ENCODE measurements at places on chromosomes 16 and 17.

DNA sequence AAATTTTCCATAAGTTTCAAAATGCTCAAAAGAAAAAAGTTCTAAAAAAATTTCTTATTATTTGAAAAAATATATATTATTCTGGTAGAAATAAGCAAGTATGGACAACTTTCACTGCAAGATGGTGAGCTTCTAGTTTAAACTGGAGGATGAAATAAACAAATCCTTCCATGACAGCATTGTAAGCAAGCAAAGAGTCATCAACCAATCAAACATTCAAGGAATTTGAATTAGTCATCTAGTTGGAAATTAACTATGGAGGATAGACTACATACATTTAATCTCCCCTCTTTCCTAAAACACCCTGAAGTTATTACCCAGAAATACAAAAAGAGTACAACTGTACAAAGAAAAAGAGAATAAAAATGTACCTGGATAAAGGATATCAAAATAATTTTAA lies 51.0 kb upstream of the IRX5 start:
- DNase-seq: no peak

DNA sequence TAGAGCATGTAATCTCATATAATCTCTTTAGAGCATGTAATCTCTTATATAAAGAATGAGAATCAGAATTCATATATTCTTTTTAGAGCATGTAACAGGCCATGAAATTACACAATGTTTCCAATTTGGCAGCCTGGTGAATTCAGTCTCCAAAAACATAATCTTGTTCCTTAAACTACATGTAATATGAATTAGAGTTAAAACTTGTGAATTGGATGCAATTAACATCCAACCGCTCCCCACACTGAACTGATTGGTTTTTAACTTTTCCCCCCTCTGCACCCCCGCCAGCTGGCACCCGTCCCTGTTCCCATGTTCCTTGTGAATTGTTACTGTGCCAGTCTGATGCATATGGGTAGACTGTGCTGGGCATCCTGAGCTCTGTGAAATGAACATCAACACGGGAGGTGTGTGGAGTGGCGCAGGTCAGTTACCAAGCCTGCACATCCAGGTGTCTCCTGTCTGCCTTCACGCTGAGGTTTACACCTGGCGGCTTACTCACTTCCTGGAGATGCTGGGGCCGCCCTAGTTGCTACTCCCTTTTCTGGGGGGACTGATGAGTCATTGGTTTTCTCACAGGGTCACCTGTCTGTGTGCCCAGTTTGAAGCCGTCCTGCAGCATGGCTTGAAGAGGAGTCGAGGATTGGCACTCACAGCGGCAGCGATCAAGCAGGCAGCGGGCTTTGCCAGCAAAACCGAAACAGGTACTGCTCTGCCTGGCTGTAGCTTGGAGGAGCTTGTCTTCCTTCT lies 50.4 kb downstream of the SNX29 start:
- DNase-seq: no peak

- DNase-seq: no peak
Measured at GRCh38 chr17:5437721-5438317, 1.1 kb downstream of the C1QBP start.

DNA sequence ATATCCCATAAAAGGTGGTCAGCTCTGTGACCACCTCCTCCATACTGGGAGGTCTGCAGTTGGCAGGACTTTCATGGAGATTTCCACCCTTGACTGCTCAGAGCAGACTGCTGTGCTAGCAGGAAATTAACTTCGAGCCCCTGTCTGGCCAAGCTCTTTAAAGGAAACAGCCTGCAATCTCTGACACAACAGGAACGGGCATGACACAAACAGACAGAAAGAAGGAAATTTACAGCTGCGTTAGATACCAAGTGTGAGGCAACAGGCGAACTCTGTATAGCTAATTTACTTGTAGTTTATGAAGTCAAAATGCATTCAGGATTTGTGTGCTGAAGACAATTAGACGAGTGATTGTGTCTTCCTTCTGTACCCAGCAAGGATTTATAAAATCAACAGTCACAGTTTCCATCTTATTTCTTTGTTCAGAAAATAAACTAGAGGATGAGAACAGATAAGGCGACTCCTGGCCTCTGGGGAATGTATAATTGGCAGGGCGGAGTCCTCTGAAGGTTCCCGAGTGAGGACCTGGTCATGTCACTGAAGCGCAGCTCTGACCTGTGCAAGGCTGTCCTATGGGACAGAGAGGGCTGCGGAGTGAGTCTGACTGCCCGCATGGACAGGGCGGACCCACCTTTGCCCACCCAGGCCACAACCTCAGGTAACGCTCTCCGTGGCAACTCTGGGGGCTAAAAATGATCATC lies 16.1 kb downstream of the WIPI1 start:
- no peak for DNase-seq

DNA sequence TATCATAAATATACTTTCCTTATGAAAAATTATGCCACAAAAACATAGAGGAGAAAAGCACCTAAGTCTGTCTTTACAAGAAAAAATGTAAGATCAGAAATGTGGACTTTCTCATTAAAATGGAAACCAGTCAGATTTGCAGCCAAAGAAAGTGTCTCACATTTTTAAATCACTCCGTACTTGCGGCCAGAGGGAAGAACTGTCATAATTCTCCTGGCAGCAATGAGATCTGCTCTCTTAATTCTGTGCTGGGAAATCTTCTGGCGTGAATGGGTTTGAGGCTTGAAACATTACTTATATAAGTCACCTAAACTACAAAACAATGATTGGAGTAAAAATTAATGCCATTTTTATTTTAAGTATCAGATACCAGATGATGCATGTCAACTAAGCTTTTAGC lies 10.7 kb downstream of the C16orf95 start:
- DNase-seq: no peak

DNA sequence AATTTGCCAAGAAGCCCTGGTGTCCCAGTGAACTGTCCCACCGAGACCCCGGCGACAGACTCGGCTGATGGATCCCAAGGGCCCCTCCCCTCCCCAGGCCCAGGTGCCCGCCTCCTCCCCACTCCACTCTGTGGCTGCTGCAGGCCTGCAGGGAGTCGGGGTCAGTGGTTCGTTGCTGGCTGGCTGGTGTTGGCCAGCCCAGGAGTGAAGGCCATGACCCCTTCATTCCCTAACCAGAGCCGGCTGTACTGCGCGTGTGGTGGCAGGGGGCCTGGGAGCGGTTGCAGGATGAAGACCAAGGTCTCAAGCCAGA lies 9.2 kb upstream of the TBX2 start:
- no peak for DNase-seq

DNA sequence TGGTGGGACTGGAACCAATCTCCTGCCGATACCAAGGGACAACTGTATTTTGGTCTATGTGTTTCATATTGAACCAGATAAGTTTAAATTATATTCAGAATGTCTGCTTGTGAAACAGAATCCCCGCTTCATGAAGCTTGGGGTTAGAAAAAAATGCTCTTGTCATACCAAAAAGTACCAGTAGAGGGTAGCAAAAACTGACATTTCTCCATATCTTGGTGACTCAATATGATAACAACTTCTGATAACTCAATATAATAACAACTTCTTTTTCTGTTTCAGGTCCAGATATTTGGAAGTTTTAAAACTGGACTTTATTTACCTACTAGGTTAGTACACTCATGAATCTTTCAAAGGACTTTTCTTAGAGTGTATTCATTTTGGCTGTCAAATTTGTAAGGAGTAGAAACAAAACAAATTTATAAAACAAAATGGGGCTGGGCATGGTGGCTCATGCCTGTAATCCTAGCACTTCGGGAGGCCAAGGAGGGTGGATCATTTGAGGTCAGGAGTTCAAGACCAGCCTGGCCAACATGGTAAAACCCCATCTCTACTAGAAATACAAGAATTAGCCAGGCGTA lies 52.3 kb upstream of the ADCY7 start:
- no peak for DNase-seq

DNA sequence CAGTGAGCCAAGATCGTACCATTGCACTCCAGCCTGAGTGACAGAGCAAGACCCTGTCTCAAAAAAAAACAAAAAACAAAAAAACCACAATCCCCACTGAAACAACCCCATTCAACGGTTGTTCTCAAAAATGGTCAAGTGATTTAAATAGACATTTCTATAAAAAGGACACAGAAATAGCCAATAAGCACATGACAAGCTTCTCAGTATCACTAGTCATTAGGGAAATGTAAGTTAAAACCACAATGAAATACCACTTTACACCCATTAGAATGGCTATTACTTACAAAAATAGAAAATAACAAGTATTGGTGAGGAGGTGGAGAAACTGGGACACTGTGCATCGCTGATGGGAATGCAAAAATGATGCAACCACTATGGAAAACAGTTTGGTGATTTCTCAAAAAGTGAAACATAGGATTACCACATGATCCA lies 26.6 kb upstream of the MYLK3 start:
- DNase-seq: no peak

DNA sequence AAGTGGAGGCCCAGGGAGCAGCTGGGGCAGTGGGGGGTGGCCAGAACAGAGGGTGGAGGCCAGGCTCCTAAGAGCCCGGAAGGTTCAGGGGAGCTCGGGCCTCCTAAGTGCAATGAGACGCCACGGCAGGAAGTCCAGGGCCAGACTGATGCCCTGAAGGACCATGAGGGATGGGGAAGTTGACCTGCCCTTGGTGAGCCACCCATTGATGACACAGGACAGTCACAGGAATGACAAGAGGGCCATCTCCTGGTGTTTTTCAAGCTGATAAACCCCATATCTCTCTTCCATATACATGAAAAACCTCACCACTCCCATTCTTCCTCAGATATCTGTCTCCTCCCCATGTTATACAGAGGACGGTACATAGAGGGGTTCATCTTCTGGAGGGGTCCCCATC lies 5.8 kb upstream of the MRPL58 start:
- DNase-seq: no peak

DNA sequence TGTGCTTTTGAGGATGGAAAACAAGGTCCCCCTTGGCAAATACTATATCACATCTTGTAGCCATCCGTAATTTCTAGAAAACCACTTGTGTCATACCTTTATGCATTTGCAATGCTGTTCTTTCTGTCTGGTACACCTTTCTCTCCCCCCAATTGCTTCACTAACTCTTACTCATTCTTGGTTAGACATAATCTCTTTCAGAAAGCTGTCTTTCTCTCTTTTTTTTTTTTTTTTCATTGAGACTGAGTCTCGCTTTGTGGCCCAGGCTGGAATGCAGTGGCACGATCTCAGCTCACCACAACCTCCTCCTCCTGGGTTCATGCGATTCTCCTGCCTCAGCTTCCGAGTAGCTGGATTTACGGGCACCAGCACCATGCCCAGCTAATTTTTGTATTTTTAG lies 94.9 kb upstream of the C17orf78 start:
- DNase-seq: no peak

GRCh38 chr16:19135896-19136438 lies 22.2 kb downstream of the ITPRIPL2 start:
- no peak for DNase-seq

DNA sequence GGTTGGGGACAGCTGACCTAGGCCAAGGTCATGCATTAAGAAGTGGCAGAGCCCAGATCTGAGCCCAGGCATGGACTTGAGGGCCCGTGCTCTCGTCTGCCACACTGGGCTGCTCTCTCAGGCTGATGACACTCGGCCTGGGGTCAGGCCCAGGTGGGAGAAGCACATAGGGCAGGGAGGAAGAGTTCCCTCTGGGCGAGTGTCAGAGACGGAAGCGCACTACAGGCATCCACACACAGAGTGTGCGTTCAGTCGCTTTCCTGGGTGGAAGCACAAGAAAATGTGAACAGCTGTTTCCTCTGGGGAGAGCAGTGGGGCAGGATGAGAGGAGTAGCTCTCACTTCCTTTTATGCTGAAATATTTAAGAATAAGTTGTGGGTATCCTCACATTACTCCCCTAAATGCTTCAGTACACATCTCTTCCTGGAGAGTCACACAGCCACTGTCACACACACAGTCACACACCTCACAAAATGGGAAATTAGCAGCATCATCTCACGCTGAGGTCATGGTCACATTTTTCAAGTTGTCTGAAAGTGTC lies 59.7 kb downstream of the B9D1 start:
- no peak for DNase-seq

- DNase-seq: no peak
Measured at GRCh38 chr17:47877368-47878034, 18.5 kb upstream of the SP2 start.

- no peak for DNase-seq
Measured at GRCh38 chr17:74542166-74542565, 3.7 kb downstream of the CD300C start.

GRCh38 chr17:12927541-12928425 lies 90.0 kb downstream of the ELAC2 start:
- no peak for DNase-seq

DNA sequence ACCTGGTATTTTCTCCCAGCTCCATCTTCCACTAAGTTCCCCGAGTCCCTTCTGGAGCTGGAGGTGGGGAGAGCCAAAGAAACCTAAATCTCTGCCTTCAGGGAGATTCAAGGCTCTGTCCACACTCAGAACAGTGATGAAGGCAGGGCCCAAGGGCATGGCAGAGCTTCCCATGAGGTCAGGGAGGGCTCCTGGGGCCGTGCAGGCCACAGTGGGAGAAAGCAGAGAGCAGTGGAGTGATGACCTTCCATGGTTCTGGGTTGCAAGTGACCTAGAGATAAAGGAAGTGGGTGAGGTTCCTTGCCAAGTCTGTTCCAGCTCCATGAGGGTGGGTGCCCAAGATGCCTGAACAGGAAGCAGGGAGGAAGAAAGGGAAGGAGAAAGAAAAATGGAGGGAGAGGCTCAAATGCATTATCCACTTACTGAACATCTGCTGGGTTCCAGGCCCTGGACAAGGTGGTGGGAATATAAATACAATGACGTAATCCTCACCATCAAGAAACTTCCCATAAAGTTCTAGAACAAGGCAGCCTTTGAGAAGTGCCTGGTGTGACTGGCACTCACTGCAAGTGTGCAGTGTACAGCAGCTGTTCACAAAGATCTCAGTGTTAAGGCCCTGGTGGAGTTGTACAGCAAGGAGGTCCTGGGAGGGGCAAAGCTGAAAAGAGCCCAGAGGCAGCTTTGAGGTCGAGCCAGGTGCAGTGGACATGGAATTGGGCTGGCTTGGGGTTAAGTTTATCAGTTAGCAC lies 13.3 kb downstream of the TBKBP1 start:
- no peak for DNase-seq

GRCh38 chr16:1899641-1900451 lies 18.4 kb downstream of the HS3ST6 start:
- DNase-seq: no peak

DNA sequence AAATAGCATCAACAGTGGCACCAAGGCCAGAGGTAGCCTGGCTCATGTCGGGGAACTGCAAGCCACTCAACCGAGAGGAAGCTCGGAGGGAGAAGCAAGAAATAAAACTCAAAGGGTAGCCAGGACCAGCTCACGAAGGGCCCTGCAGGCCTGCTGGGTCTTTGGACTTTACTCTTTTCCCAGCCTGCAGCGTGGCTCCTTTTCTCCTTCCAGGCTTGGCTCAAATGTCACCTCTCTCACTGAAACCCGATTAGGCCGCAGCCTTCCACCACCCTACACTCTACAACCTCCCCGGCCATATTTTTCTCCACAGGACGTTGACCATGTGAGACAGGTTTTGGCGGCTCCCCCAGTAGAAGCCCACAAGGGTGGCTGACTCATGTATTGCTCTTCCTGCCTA lies 38.1 kb downstream of the CALB2 start:
- no peak for DNase-seq

- no peak for DNase-seq
Measured at GRCh38 chr17:7363311-7363710, 8.4 kb downstream of the TMEM95 start.

- no peak for DNase-seq
Measured at GRCh38 chr16:25691519-25692091, at the start of gene HS3ST4. TSS of gene HS3ST4 (plus strand) at chr16:25691959.
